ENCODE measurements at places on chromosomes 16 and 17. TPM values are rescaled to one million over a fixed set of nuclear protein-coding genes. Genes with fewer than 3 reads are reported as not detected.

GRCh38 chr17:71801301-71801700 lies 319.5 kb upstream of the SOX9 start:
- DNase-seq, result no peak

- DNase-seq, result no peak
These were observed 50.3 kb upstream of the TMC5 start for GRCh38 chr16:19367335-19367734.

HOXB3 gene
- total RNA-seq, result 1.4 TPM

DNA sequence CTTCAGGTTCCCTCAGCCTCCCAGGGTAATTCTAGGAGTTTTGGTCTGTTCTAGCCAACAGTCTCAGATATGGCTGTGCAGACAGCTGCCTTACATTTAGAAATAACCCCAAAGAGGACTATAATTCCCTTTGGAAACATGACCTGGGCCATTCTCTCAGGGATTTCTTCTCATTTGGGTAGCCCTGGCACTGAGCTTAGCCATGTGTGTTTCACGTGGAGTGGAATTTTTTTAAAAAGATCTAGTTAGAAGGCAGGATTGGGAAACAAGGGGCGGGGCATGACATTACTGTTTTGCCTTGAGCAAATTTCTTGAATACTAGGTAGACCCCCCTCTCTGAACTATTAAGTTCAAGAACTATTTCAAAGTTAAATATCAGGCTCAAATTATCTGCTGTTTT lies 29.6 kb upstream of the MRC2 start:
- DNase-seq, result no peak

DNA sequence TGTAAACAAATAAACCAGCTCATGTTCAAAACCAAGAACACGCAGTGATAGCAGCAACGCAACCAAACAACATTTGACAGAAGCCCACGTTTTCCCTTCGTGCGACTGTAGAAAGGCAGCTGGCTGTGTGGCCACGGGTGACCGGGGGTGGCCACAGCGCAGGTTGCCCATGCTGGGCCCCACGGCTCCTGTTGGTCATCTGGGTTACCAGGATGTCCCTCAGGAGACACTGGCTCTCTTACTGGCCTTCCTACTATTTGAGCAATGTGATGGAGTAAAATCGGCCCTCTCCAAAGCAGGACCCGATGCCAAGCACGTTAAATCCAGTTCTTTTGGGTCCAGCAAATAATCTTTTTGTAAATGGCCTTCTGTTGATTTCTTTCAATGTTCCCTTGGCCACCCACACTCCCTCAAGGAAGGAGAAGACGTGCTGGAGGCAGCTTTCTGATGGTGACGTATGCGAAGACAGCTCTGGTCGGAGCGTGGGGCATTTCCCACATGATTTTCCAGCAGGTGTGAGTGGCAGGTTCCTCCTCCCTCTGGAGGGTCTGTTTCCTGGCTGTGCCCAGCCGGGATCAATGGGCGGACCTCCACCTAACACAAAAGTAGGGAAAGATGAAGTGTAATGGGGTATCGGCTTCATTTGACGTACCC lies 143.1 kb upstream of the CHMP6 start:
- no peak for DNase-seq

GRCh38 chr17:37450112-37450511 lies 39.6 kb upstream of the DUSP14 start:
- DNase-seq, result no peak

DNA sequence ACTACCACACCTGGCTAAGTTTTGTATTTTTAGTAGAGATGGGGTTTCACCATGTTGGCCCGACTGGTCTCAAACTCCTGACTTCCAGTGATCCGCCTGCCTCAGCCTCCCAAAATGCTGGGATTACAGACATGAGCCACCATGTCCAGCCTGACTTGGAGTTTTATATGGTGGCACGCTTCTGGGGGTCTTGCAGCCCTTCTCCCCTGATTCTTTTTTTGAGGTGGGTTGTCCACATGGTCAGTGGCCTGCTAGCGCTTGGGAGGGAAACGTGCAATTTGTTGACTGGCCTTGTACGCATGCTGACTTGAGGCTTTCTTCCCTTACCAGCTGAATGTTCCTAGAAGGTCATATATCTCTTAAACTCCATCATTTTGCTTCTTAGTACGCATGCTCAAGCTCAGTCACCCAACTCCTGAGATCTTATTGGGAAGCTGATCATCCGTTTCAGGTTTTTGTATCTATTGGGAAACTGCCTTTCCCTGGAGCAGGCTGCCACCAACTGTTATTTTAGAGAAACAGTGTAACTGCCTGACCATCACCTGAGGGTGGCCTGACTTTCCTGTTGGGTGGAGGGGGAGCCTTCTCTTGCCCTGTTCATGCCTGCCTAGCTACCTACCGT lies 13.7 kb upstream of the LDHD start:
- DNase-seq, result no peak

- peak; percentile 21 for DNase-seq
These were observed 502 bp downstream of the FAAP100 start for GRCh38 chr17:81551458-81552243.

DNA sequence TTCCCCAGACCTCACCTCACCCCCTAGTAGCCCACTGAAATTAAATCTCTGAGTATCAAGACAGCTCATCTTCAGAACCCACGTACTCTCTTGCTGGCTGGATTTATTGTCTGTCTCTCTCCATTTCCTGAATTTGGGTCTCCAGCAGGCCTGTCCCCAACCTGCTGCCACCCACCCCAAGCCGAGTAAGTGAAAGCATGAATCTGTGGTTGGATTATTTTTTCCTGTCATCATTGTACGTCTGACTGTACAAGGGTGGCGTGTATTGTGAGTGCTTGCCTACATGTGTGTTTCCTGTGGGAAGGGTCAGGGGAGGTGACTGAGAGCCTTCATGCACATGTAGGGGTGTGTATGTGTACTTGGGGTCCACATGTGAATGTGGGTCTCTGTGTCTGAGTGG lies 5.4 kb downstream of the TNP2 start:
- DNase-seq, result peak; percentile 68

DNA sequence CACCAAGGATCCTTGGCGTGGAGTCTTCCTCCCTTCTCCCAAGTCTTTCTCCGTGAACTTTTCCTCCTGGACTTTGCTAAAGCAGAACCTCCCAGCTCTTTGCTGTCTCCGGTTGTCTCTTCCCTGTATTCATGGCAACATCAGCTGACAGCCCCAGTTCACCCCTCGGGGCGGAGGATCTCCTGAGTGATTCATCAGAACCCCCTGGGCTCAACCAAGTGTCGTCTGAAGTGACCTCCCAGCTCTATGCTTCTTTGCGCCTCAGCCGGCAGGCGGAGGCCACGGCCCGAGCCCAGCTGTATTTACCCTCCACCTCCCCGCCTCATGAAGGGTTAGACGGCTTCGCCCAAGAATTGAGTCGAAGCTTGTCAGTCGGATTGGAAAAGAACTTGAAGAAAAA lies 943 bp downstream of the CNTROB start:
- DNase-seq, result peak; percentile 39

GRCh38 chr16:11833951-11834695 lies 17.2 kb downstream of the RSL1D1 start:
- no peak for DNase-seq

- peak; percentile 24 for DNase-seq
These were observed 7.3 kb upstream of the TRPV2 start for GRCh38 chr17:16407911-16408588.

DNA sequence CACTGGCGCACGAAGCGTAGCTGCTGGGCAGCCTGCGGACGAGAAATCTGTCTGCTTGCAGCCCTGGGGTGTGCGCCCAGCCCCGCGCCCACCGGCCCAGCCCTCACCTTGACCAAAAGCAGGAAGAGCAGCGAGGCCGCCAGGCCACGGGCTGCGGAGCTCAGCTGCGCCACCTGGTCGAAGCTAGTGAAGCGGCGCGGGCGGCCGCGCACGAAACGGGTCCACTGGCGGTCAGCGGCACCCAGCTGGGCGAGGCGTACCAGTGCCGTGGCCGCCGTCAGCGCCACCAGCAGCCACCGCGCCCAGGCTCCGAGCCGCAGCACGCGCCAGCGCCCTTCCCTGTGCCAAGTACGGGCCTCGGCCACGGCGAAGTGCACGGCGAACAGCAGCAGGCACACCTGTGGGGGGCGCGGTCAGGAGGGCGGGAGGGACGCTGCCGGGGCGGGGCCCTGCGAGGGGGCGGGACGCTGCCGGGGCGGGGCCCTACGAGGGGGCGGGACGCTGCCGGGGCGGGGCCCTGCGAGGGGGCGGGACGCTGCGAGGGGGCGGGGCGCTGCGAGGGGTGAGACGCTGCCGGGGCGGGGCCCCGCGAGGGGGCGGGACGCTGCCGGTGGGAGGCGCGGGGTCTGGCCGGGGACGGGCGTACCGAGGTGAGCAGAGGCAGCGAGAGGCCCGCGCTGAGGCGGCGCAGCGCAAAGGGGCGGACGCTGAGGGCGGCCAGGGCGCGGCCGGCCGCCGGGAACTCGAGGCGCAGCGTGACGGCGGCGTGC lies 43.2 kb downstream of the TSC2 start:
- peak; percentile 23 for DNase-seq

TBX6 gene
- total RNA-seq, result 1.1 TPM

- DNase-seq, result peak; percentile 38
These were observed 17.1 kb downstream of the GNA13 start for GRCh38 chr17:65039336-65039988.

DNA sequence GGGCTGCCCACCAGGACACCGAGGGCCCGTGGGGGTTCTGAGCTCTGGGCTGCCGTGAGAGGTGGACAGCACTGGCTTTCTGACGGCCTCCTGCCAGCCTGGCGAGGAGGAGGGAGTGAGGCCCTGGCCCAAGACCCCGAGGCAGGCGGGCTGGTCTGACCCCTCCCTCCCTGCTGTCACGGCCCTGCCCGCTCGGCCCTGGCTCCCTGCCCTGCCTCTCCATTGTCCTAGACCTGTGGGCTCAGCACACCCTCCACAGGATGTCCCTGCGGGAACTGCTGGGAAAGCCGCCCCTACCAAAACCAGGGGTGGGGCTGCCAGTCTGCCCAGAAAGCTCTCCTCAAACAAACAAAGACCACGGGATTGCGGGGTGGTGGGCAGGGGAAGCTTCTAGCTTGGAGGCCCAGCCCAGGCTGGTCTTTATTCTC lies 20.7 kb downstream of the SPNS2 start:
- no peak for DNase-seq

DNA sequence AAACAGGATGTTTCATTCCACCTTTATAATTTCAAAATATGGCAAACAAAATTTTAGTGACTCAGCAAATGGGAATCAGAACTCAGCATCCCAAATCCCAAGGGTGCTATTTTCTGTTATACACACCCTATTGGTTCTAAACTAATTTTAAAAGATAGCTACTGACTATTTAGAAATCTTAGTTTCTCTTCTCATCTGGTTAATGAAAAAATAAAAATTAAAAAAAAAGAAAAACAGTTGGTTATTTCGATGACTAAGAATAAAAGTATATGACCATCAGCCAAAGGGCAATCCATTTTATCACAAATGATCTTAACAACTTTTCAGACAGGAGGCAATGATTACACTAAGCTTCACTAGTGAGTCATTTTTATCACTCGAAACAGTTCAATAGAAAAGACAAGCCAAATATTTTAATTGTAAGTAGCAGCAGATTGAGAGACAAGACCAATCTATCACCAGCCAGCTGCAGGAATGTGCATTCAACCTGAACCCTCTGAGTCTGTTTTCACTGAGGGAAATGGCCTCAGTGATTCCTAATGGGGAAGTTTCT lies 15.2 kb downstream of the PHLPP2 start:
- no peak for DNase-seq

DNA sequence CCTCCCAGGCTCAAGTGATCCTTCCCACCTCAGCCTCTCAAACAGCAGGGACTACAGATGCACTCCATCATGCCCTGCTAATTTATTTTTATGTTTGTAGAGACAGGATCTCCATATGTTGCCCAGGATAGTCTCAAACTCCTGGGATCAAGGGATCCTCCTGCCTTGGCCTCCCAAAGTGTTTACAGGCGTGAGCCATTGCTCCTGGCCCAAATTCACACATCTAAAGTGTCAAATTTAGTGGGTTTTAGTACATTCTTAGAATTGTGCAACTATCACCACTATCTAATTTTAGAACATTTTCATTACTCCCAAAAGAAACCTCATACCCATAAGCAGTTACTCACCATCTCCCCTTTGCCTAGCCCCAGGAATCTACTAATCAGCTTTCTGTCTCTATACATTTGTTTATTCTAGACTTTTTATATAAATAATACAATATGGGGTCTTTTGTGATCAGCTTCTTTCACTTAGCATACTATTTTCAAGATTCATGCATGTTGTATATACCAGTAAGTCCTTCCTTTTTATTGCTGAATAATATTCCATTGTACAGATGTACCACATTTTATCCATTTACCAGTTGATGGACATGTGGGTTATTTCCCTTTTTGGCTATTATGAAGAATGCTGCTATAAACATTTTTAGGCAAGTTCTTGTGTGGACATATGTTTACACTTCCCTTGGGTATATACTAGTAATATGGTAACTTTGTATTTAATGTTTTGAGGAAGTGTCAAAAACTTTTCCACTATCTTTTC lies 25.1 kb upstream of the ITGA2B start:
- no peak for DNase-seq

DNA sequence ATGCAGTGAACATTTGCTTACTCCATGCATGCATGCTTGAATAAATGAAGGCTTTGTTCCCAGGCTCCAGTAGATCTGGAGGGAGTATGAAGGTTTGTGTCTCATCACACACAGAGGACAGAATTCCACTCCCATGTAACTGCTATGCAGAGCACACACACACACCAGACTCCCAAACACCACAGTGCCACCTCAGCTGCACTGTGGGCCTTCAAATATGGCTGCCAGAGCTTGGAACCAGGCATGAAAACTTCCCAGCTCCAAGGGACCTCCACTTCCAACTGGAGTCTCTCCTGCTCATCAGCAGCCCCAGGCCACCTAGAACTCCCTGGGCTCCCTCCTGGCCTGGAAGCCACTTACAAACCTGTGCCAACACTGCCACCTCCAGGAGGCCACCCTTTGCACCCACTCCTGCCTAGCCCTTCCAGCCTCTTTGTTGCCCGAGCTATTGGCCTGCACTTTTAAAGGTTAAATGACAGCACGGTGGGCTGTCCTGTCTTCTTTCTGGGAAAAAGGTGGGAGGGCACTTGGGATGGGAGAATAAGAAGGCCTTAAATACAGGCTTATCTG lies 151.2 kb downstream of the ZNF423 start:
- no peak for DNase-seq

WNK4 gene
- 0.26 TPM for total RNA-seq

- DNase-seq, result no peak
These were observed 113.5 kb upstream of the CCL2 start for GRCh38 chr17:34141590-34141989.

- DNase-seq, result no peak
These were observed 1.3 kb upstream of the SUZ12 start for GRCh38 chr17:31935512-31935911.

SMCR8 gene
- total RNA-seq, result 19.4 TPM

DNA sequence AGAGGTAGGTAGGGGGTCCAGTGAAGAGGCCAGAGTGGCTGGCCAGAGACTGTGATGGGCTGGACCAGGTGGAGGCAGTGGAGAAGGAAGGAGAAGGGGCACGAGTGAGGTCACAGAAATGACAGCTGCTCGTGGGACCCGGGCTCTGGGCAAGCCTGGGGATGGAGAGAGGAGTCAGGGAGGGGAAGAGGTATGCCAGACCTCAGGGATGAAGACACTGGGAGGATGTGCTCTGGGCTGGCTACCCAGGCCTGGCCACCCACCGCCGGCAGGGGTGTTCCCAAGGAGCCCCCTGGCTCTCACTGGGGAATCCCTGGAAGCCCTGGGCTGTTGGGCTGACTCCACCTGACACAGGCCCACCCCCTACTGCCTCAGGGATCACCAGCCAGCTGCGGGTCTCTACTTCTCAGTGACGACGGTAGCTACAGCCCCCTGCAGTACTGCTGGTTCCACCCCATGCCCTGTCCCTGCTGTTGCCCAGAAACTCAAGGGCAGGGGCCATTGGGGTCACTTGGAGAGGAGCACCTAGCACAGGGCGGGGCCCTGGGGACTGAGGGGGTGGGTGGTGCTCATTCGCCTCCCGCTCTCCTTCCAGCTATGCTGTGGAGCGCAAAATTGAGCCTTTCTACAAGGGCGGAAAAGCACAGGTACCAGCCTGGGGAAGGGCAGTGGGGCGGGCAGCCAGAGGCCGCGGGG lies 1.8 kb downstream of the TBL3 start:
- no peak for DNase-seq

All from activated naive CD8-positive, alpha-beta T cell treated with anti-CD3 and anti-CD28 coated beads for 36 hours (primary cell).